Fibroblast of skin of right biceps (primary cell): ENCODE measurements at places on chromosomes 13 and 19.
A peak's percentile ranks its signal among the peaks of the same experiment; 100 is the strongest.

DNA sequence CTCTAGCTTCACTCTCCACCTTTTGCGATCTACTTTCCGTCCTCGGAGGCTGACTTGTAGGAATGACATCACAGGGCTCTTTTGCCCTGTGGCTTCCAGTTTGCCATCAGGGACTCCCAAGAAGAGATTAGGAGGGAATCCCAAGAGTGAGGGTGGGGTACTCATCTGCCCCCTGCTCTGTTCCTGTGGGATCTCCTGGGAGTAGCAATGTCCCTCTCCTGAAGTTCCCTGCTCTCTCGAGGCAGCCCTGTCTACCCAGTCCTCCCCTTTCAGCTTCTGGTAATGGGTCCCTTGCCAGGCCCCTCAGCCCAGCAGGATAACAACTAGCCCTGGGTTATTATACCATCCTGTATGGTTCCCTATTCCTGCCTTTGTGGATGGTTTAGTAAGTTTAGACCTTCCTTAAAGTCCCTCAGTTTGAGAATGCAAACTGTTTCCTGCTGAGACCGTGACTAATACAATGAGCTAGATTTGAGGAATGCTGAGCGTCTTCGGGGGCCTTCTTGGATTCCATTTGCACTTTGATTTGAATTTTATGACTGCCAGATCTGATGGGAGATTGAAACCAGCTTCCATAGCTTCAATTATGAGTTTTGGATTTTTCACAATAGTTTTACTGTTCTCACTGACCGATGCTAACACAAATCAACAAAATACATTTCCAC lies 73.7 kb upstream of the IPO5 start:
- DNase-seq, result peak; percentile 97

GRCh38 chr13:75173457-75174356 lies 308.3 kb downstream of the TBC1D4 start:
- peak; percentile 14 for DNase-seq

DNA sequence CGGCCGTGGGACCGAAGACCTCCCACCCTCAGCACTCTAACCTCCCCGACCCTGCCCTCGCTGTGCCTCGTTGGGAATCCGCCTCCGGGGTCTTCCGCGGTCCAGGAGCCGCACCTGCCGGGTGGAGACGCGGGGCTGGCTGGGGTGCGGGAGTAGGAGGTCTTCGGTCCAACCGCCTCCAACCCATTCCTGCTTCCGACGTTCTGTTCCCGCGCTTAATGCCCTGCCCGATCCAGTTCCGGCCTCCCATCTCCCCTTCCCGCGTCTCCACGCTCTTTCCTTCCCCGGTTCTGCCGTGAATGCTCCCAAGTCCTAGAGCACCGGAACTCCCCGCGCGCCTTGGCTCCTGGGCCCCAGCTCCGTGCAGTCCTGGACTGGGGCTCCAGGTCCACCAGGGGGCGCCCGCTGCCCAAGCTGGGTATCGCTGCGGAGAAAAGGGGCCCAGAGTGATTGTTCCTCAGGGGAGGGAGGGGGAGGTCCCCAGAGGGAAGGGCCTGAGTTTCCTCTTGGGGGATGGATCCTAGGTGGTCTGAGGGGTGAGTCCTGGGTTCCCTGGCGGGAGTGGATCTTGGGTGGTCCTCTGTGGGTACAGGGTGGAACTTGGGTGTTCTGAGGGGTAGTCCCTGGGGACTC lies 14.1 kb upstream of the TNFSF9 start:
- peak; percentile 84 for DNase-seq

DNA sequence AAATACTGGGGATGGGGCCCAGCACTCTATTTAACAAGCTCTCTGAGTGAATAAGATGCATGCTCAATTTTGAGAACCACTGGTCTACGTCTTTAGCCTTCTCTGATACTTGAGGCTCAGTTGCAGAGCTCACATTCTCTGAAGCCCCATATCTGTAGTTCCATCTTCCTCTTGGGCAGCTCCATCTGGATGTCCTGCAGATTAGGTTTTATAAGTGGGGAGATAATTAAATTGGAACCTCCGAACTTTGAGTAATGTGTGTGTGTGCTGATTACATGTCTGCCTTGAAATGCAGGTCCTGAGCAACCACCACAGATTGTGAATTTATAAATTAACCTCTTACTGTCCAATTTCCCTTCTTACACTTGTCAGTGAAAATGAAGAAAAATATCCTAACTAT lies 7.2 kb upstream of the RASL11A start:
- DNase-seq, result no peak

- peak; percentile 96 for DNase-seq
These were observed 109.1 kb downstream of the NALCN start for GRCh38 chr13:101307181-101307701.

DNA sequence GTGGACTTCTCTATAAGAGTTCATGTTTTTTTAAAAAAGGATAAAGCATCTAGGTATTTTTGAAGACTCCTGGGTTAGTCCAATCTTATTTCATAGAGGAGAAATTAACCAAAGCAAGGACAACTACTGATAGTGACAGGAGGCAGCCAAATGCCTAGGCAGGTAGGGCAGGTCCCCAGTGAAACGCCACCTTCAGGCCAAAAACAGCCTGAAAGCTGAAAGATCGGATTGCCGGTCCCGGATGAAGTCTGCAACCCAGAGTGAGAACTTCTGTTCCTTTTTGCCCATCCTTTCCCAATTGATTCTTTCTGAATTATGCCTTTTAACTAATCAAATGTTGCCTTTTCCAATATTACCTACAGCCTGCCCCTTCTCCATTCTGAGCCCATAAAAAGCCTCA lies 6.1 kb upstream of the GGACT start:
- no peak for DNase-seq

GRCh38 chr19:15417699-15418098 lies 1.1 kb downstream of the AKAP8L start:
- DNase-seq, result peak; percentile 28

DNA sequence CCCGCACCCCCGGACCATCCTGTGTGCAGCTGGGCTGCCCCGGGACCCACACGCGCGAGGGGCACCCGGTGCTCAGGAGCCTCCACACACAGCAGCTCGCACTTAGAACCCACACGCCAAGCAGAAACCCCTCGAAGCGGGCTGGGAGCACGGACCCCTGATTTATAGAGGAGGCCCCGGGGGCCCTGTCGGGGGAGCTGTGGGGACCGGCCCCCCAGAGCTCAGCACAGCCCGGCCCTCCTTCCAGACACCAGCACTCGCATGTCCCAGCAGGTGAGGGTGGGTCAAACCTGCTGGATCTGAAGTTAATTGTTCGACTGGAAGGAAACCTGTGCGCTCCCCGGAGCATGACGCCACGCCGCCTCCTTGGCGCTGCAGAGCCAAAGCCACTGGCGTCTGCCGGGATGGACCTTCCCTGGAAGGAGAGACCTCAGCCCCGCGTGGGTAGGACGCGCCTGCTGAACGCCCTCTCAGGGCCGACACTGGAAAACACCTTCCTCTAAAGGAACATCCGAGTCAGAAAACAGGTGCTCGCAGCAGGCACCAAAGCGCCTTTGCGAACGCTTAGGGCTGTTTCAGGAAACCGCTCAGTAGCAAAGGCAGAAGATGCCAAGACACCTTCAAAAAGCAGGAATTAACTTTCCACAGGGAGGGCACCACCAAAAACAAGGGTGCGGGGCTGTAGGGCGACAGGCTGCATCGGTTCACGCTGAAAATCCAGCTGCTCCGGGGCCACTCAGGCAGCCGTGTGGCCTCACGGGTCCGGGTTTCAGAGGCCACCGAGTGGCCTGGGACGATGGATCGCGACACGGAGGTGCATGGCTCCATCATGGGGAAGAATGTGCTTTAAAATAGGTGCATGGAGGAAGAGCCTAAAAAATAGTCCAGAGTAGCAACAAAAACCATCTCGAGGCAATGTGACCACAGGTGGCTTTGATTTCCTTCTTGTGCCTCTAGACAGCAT lies 37.8 kb upstream of the GRTP1 start:
- DNase-seq, result no peak

DNA sequence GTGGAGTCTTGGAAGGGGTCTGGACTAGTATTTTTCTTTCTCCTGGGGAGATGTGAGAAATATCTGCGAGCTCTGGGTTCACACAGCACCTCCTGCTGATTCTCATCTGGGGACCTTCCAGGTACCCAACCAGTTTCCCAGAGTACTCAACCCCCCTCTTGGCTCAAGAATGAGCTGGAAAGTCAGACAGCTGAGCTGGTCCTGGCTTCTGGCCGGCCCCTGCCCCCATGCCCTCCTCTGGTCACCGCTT lies 2.2 kb upstream of the PDE4A start:
- peak; percentile 15 for DNase-seq

GRCh38 chr13:25037057-25037813 lies 58.7 kb upstream of the PABPC3 start:
- peak; percentile 43 for DNase-seq

- no peak for DNase-seq
These were observed 3.3 kb downstream of the NANOS2 start for GRCh38 chr19:45911291-45911690.

GRCh38 chr13:20125783-20126165 lies 35.1 kb downstream of the GJA3 start:
- DNase-seq, result no peak

- peak; percentile 60 for DNase-seq
These were observed 2.4 kb downstream of the GDF15 start for GRCh38 chr19:18388100-18388959.

DNA sequence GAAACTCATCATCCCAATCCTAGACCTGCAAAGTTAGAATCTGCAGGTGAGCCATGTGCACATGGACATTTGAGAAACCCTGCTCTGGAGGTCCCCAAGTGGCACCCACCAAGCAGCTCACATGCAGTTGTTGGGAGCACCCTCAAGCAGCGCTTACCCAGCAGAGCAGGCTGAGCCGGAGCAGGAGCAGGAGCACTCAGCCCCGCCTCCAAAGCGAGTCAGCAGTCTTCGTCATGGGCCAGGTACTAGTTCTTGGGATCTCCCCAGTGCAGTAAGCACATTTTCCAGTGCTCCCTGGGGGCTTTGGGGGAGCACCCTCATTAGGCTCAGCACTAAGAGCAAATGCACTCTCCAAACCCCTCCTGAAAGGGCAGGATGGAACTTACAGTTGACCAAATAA lies 572.7 kb downstream of the IRS2 start:
- no peak for DNase-seq

- peak; percentile 52 for DNase-seq
These were observed 4.8 kb downstream of the EMP3 start for GRCh38 chr19:48330012-48330681.

- no peak for DNase-seq
These were observed 20.8 kb upstream of the EPHX3 start for GRCh38 chr19:15253061-15253460.

DNA sequence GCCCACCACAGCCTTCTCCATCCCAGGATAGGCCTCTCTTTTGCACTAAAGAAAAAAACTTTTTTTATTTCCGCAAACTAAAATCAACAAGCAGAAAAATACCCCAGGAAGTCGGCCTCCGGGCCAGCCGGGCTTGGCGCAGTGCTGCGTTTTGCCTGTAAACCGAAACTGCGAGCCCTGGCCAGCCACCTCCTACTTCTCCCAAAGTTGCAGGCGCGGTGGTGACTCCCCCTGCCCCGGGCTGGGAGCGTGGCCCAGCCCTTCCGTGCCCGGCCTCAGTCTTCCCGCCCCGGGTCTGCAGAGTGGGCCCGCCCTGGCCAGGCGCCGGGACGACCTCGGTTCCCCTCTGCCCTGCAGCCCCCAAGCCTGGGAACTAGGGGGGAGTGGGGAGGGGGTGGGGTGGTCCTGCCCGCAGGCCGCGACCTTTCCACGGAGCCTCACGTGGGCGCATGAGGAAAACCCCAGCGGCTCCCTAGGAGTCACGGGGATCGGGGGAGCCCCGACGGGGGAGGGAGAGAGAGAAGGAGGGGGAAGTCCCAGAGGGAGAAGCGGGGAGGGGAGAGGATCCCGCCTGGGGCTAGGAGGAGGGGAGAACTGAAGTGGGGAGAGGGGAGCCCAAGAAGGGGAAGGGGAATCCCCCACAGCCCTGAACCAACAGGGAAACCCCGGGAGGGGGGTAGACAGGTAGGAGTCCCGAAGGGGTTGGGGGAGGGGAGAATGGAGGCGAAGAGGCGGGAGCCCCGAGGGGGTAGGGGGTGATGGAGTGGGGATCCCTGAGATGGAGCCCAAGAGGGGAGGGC lies 3.0 kb downstream of the GADD45B start:
- DNase-seq, result peak; percentile 79

GRCh38 chr13:80548915-80549314 lies 208.0 kb upstream of the SPRY2 start:
- no peak for DNase-seq

DNA sequence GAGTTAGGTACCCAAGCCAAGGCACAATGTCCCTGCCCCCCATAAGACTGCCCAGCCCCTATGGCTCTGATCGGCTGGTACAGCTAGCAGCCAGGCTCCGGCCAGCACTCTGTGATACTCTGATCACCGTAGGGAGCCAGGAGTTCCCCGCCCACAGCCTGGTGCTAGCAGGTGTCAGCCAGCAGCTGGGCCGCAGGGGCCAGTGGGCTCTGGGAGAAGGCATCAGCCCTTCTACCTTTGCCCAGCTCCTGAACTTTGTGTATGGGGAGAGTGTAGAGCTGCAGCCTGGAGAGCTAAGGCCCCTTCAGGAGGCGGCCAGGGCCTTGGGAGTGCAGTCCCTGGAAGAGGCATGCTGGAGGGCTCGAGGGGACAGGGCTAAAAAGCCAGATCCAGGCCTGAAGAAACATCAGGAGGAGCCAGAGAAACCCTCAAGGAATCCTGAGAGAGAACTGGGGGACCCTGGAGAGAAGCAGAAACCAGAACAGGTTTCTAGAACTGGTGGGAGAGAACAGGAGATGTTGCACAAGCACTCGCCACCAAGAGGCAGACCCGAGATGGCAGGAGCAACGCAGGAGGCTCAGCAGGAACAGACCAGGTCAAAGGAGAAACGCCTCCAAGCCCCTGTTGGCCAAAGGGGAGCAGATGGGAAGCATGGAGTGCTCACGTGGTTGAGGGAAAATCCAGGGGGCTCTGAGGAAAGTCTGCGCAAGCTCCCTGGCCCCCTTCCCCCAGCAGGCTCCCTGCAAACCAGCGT lies 3.0 kb upstream of the KMT2B start:
- DNase-seq, result no peak

GRCh38 chr13:100546713-100547405 lies 41.7 kb downstream of the GGACT start:
- no peak for DNase-seq

DNA sequence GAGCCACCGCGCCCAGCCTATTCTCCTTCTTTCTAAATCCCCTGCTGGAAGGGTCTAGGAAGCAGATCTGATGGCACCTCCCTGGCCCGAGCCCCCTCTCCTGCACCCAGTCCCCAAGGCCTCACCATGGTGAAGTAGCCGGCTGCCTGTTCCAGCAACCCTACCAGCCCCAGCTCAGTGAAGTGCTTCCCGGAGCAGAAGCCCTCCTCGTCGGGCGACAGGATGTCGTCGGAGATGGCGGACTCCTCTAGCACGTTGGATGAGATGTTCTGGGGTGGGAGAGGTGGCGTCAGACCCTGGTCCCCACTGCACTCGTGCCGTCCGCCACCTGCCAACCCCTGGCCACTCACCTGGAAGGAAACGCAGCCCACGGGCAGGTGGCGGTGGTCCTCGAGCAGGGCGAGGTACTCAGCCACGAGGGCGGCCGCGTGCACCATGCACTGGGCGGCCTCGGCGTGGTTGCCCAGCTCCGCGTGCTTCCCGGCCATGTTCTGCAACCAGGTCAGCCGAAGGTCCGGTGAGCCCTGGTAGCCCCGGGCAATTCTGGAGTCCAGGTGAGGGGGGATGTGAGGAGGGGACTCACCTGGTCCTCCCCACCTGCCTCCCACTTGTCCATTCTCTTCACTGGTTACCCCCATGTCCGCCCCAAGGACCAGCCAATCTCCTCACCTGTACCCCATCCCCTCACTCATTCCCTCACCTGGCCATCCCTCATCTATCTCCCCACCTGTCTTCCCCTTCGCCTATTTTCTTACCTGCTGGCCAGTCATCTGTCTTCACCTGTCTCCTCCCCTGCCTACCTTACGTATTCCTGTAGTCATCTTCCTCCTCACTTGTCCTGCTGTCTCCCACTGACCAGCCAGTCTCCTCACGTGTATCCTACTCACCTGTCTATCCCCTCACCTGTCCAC lies 11.5 kb upstream of the KANK2 start:
- no peak for DNase-seq

- DNase-seq, result no peak
These were observed 46.9 kb downstream of the ABCC4 start for GRCh38 chr13:95254339-95254738.
